ENCODE measurements at places on chromosomes 1 and 21. TPM values are rescaled to one million over a fixed set of nuclear protein-coding genes. Genes with fewer than 3 reads are reported as not detected.

TXLNA gene
- total RNA-seq = 31.1 TPM

- DNase-seq = no peak
Measured at GRCh38 chr1:68113966-68114365, 63.5 kb upstream of the DIRAS3 start.

CELSR2 gene
- 3.9 TPM for total RNA-seq

DNA sequence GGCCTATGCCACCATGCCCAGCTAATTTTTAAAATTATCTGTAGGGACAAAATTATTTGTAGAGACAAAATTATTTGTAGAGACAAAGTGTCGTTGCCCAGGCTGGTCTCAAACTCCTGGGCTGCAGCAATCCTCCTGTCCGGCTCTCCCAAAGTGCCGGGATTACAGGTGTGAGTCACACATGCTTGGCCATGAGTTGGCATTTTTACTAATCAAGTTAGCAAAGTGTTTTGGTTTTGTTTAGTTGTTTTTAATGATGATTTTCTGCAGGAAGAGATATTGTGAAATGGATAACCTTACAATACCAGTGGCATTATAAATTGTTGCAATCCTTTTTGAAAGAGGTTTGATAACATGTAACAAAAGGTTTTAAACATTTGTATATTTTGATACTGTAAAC lies 65.3 kb upstream of the MAGI3 start:
- DNase-seq = no peak

MAPKAPK2 gene
- 41.0 TPM for total RNA-seq

- DNase-seq = no peak
Measured at GRCh38 chr1:185438936-185439335, 121.9 kb upstream of the IVNS1ABP start.

FAAH gene
- 38.9 TPM for total RNA-seq

- no peak for DNase-seq
Measured at GRCh38 chr1:191636345-191636744, 521.9 kb upstream of the RGS18 start.

GRCh38 chr1:99650030-99650429 lies 4.1 kb downstream of the PALMD start:
- DNase-seq = no peak

DNA sequence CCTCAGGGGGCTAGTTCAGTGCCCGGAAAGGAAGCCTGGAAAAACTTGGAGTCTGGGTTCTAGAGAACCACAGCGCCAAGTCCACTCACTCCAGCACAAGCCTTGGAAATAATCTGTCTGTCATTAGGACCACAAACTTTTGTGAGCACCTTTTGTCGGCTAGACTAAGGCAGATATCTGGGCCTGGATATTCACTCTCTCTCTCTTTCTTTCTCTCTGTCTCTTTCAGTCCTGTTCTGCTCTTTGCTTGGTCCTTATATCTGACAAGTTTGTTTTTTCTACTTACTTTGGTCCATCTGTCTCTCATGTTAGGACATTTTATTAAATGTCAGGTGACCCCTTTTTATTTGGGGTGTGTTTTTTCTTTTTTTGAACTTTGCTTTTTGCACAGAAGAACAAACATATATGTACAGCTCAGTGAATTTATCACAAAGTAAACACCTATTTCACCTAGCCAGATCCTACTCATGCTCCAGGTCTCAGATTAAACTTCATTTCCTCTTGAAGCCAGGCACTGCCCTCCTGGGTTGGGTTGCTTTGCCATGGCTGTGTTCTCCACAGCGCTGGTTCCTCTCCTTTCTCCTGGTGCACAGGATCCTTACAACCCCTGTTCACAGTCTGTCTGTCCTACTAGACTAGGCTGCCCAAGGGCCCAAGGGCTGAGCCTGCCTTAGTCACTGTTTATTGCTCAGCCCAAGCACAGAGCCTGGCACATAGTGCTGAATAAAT lies 40.8 kb downstream of the TCEANC2 start:
- no peak for DNase-seq
